ENCODE measurements at places on chromosomes 5 and 9. TPM values are rescaled to one million over a fixed set of nuclear protein-coding genes. Genes with fewer than 3 reads are reported as not detected.

Gene SPINK7
- total RNA-seq: not detected

Gene IFNA2
- not detected for total RNA-seq

Gene SARDH
- total RNA-seq: not detected

Gene TAF11L10
- total RNA-seq: not detected

Gene GARNL3
- total RNA-seq: 4.9 TPM

Gene STK32A
- total RNA-seq: 3.3 TPM

Gene ZNF474
- total RNA-seq: 0.56 TPM

Gene NIPSNAP3A
- 15.5 TPM for total RNA-seq

Gene PCDHB12
- total RNA-seq: 2.3 TPM

Gene NIM1K
- not detected for total RNA-seq

Gene CD180
- not detected for total RNA-seq

DNA sequence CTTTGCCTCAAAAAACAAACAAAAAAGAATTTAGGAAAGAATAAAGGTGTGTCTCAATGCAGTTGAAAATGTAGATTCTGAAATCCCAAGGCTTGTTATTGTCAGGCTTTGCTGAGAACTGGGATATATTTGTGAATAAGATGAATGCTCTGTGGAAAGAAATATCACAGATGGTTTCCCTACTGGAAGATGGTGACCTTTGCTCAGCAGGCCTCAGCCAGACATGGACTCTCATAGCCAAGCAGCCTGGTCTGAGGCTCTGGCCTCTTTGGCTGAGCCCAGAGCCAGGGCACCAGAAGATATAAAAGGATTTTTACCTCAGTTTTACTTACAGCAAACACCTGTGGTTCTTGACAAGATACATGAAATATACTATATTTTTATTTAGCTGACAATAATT, 37.1 kb downstream of the AGXT2 start:
- H3K27ac ChIP-seq: no peak overlapping the region
- no peaks in the 10 kb centered on the region for H3K36me3 ChIP-seq
- no peak for DNase-seq

DNA sequence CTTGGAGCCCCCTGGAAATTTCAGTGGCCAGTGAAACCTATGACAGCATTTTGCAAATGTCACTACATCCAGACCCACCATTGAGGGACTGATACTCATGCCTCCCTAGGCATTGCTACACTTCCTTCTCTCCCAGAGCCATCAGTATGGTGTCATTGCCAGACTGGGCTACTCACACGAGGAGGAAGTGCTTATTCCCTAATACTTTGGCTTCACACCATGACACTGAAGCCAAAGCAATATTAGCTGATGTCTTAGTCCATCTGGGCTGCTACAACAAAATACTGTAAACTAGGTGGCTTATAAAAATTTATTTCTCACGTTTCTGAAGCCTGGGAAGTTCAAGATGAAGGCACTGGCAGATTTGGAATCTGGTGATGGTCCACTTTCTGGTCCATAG, 22.6 kb downstream of the TRPM3 start:
- H3K27me3 ChIP-seq: peaks cover 80% of the 10 kb centered on the region
- no peak overlapping the region for H3K4me3 ChIP-seq
- DNase-seq: no peak
- no peaks in the 10 kb centered on the region for H3K4me1 ChIP-seq
- no peak overlapping the region for H3K27ac ChIP-seq

DNA sequence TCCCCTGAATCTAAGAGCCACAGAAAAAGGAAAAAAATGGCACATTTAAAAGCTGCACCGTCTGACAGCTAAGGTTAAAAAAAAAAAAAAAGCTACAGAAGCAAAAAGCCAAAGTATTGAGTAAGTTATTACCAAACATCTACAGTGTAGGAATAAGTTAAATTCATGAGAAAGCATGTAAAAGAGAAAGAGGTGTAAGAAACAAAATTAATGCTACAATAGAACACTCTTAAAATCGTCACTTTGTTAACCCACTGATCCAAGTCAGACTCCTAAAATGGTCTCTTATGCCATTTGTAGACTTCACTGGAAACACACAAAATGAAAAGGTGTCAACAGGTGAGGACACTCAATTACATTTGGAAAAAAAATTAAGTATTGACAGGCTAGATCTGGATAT, 120.2 kb downstream of the SSBP2 start:
- peaks cover 34% of the 10 kb centered on the region for H3K36me3 ChIP-seq
- no peak for DNase-seq
- H3K4me1 ChIP-seq: peaks cover 10% of the 10 kb centered on the region
- no peaks in the 10 kb centered on the region for H3K27me3 ChIP-seq
- no peak overlapping the region for H3K4me3 ChIP-seq
- H3K27ac ChIP-seq: no peak overlapping the region

GRCh38 chr5:168974082-168974481, 326.9 kb downstream of the SLIT3 start:
- H3K36me3 ChIP-seq: no peaks in the 10 kb centered on the region
- no peaks in the 10 kb centered on the region for H3K27me3 ChIP-seq
- H3K4me3 ChIP-seq: no peak overlapping the region

DNA sequence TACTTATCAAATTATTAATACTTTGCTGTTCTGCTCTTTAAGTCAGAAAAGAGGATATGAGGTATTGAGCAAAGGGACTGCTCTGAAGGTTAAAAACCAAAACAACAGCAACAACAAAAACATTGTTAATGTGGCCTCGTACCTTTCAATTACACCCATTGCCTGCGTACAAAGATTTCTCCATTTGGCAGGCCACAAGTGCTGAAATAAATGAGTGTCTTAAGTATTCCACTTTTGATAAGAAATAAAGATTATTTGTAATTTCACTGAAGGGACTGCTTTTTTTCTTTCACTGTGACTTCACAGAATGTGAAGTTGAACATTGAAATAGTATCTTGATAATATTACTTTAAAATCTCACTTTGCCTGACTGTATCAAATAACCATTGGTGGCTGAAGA, 163.2 kb upstream of the MRPS30 start:
- H3K27me3 ChIP-seq: no peaks in the 10 kb centered on the region
- DNase-seq: no peak
- H3K4me1 ChIP-seq: peaks cover 5% of the 10 kb centered on the region
- no peak overlapping the region for H3K4me3 ChIP-seq
- no peaks in the 10 kb centered on the region for H3K36me3 ChIP-seq

GRCh38 chr9:84315278-84315877, 25.2 kb downstream of the SLC28A3 start:
- no peaks in the 10 kb centered on the region for H3K27me3 ChIP-seq
- peak; percentile 72 for DNase-seq
- no peak overlapping the region for H3K4me3 ChIP-seq
- H3K4me1 ChIP-seq: peaks cover 23% of the 10 kb centered on the region
- no peaks in the 10 kb centered on the region for H3K36me3 ChIP-seq

GRCh38 chr9:3528451-3528850, 2.6 kb upstream of the RFX3 start:
- DNase-seq: no peak
- peak overlapping the region; percentile 49 for H3K4me3 ChIP-seq
- peak overlapping the region; percentile 100 for H3K27ac ChIP-seq
- H3K36me3 ChIP-seq: peaks cover 24% of the 10 kb centered on the region
- H3K27me3 ChIP-seq: no peaks in the 10 kb centered on the region

DNA sequence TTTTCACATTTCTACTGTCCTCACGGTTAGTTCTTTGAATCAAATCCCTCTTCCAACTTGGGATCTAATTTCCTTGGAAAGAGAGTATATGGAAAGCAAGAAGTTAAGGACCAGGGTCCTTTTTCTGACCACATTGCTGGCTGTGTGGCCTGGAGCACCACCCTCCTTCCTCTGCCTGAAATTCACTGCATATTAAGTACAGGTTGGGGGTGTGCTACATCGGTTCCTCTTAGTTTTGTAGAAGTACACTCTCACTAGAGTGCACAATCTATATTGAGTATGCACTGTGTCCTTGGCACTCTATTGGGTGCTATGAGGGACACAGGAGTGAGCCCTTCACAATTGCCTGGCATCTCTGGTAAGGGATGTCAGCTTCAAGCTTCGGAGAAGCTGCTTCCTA, 53.8 kb upstream of the KLF9 start:
- H3K36me3 ChIP-seq: peaks cover 17% of the 10 kb centered on the region
- H3K4me3 ChIP-seq: no peak overlapping the region
- no peak overlapping the region for H3K27ac ChIP-seq
- H3K4me1 ChIP-seq: peaks cover 24% of the 10 kb centered on the region
- DNase-seq: no peak
- H3K27me3 ChIP-seq: no peaks in the 10 kb centered on the region

DNA sequence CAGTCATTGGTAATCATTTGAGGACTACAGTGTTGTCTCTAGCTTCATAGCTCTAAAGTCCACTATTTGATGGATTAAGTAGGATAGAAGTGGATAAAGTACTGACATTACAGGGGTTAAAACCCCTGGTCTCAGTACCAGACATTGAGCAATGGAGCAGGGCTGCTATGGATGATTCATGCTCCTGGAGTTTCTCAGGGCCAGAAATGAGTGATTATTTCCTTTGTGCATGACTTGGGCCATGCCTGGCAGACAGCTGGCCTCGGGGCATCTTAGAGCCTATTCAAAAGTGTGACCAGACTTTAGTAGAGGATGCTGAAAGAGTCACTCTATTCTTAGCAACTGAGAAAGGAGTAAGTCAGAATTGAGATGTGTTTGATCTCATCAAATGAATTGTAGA, 350.7 kb upstream of the TLE4 start:
- DNase-seq: peak; percentile 96
- H3K4me1 ChIP-seq: peaks cover 29% of the 10 kb centered on the region
- no peaks in the 10 kb centered on the region for H3K36me3 ChIP-seq
- no peak overlapping the region for H3K4me3 ChIP-seq
- peak overlapping the region; percentile 22 for H3K27ac ChIP-seq

- no peak for DNase-seq
- no peaks in the 10 kb centered on the region for H3K36me3 ChIP-seq
- peaks cover 76% of the 10 kb centered on the region for H3K27me3 ChIP-seq
- no peaks in the 10 kb centered on the region for H3K4me1 ChIP-seq
- H3K27ac ChIP-seq: no peak within 1 kb of the TSS
Measured at GRCh38 chr5:181039931-181040630, at the start of gene BTNL9. Gene BTNL9 (plus strand): TSS chr5:181040266. CDS start chr5:181045490, 5,224 bp downstream.

DNA sequence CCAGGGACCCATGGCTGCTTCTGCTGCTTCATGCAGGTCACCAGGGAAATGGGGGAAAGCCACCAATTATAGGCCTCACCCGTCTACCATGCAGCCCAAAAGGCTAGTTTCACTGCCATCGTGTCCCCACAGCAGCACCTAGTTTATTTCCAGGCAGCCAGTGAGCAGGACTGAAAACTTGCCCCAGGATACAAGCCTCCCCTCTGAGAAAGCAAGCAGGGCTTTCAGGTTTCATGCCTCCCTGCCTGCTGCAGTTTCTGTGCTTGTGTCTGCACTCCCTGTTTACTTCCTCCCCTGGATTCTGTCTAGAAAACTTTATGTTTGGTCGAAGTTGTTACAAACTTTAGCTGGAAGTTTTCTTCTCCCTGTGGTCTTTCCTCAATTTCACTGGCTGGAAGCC, 319.1 kb downstream of the ANXA1 start:
- H3K4me3 ChIP-seq: no peak overlapping the region
- H3K36me3 ChIP-seq: no peaks in the 10 kb centered on the region
- DNase-seq: no peak
- no peaks in the 10 kb centered on the region for H3K4me1 ChIP-seq
- H3K27ac ChIP-seq: no peak overlapping the region

Data from MCF 10A (cell line).